ENCODE measurements at places on chromosomes 13 and 19. TPM values are rescaled to one million over a fixed set of nuclear protein-coding genes. Genes with fewer than 3 reads are reported as not detected.
A peak's percentile ranks its signal among the peaks of the same experiment; 100 is the strongest.

DNA sequence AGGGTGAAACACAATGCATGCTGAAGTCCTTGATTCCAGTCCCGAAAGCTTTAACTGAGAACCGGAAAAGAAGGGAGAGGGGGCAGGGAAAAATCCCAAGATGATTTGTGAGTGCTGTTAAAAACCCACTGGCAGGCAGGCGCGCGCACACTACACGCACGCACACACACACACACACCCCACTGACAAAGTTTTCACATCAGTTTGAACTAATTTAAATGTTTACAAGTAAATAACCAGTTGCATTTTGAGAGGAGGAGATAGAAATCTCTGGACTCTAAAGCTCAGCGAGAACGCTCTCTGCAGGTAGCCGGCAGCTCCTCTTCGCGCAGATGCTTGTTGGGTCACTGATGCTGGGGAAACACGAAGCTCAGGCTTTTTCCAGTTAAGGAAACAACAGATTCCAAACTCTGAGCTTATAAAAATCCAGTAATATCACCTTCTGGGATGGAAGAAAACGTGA, 818 bp upstream of the SLITRK1 start:
- H3K4me1 ChIP-seq: no peaks in the 10 kb centered on the region
- no peak overlapping the region for H3K4me3 ChIP-seq
- H3K27me3 ChIP-seq: no peaks in the 10 kb centered on the region
- H3K27ac ChIP-seq: no peak overlapping the region
- no peak for DNase-seq

DNA sequence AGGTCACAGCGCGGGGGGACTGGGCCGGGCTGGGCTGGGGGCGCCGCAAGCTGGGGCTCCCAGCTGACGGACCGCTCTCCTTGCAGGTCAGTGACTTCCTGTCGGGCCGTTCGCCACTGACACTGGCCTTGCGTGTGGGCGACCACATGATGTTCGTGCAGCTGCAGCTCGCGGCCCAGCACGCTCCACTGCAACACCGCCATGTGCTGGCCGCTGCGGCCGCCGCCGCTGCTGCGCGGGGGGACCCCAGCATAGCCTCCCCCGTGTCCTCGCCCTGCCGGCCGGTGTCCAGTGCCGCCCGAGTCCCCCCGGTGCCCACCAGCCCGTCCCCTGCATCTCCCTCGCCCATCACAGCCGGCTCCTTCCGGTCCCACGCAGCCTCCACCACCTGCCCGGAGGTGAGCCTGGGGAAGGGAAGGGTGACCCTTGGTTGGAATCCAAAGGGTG, 5.7 kb downstream of the MIDN start:
- peaks cover 56% of the 10 kb centered on the region for H3K36me3 ChIP-seq
- H3K4me3 ChIP-seq: no peak overlapping the region
- peak overlapping the region; percentile 98 for H3K27ac ChIP-seq
- H3K27me3 ChIP-seq: no peaks in the 10 kb centered on the region

- H3K27me3 ChIP-seq: no peaks in the 10 kb centered on the region
- no peak overlapping the region for H3K27ac ChIP-seq
- peak overlapping the region; percentile 53 for H3K4me3 ChIP-seq
- H3K36me3 ChIP-seq: peaks cover 23% of the 10 kb centered on the region
- H3K4me1 ChIP-seq: peaks cover 6% of the 10 kb centered on the region
- DNase-seq: peak; percentile 18
Observed at GRCh38 chr19:52398081-52398441, 412 bp downstream of the ZNF528 start.

- H3K27me3 ChIP-seq: no peaks in the 10 kb centered on the region
- no peak for DNase-seq
- H3K36me3 ChIP-seq: no peaks in the 10 kb centered on the region
Observed at GRCh38 chr13:46489586-46490023, 63.4 kb upstream of the LRCH1 start.

GRCh38 chr13:51453959-51454703, 1.3 kb upstream of the INTS6 start:
- H3K4me1 ChIP-seq: peaks cover 11% of the 10 kb centered on the region
- DNase-seq: peak; percentile 21
- no peaks in the 10 kb centered on the region for H3K36me3 ChIP-seq
- no peaks in the 10 kb centered on the region for H3K27me3 ChIP-seq
- H3K4me3 ChIP-seq: peak overlapping the region; percentile 64

DNA sequence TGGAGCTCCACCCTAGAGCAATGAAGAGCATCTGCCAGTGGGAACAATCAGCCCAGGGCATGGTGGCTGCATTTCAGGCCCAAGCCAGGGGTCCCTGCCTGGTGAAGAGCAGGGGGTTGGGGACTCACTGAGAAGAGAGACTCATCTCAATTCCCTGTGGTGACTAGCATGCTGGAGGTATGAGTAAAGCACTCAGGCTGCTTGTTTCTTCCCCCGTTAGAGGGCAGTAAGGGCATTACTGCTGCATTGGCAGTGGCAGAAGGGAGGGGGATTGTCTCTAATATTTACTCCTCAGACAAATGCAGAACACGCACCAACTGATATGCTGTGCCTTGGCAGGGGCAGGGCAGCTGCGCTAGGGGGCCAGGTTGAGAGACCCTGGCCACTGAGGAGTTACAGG, 329.1 kb downstream of the SLITRK5 start:
- DNase-seq: no peak
- no peaks in the 10 kb centered on the region for H3K27me3 ChIP-seq
- H3K4me3 ChIP-seq: no peak overlapping the region
- H3K27ac ChIP-seq: no peak overlapping the region

- no peaks in the 10 kb centered on the region for H3K36me3 ChIP-seq
- DNase-seq: no peak
- no peak overlapping the region for H3K27ac ChIP-seq
Observed at GRCh38 chr13:23955064-23955463, 57.8 kb upstream of the C1QTNF9B start.

DNA sequence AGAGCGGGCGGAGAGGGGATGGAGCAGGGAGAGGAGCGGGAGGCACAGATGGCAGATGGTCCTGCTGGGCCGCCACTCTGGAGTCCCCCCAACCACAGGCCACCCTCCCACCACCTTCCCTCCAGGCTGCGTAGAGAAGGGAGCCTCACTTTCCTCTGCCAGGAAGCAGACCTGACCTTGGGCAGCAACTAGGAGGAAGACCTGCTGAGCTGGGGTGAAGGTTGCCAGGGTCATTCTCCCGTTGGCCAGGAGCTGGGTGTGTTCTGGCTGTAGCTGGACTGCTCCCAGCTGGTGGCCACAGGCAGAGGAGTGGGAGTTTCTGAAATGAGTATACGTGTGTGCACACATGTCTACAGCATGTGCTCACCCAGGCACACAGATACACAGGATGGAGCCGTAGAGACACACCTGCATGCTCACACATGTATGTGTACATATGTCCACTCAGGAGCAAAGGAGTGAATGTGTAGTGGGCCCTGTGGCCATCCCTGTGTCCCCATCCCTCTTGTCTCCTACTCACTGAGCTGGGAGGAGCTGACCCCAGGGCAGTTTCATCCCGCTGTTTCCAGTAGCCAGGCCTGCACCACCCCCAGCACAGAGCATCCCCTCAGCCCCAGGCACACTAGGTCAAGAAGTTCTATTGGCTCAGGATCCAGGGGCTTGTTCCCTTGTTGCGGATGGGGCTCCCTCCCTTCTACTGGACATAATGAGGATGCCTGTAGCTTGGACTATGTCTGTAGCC, 53.0 kb downstream of the CHST8 start:
- H3K27me3 ChIP-seq: no peaks in the 10 kb centered on the region
- H3K4me1 ChIP-seq: no peaks in the 10 kb centered on the region
- DNase-seq: no peak
- no peak overlapping the region for H3K4me3 ChIP-seq

GRCh38 chr19:1438933-1439354, 748 bp downstream of the RPS15 start:
- no peak for DNase-seq
- peaks cover 35% of the 10 kb centered on the region for H3K36me3 ChIP-seq
- peak overlapping the region; percentile 95 for H3K4me3 ChIP-seq
- H3K4me1 ChIP-seq: peaks cover 9% of the 10 kb centered on the region
- no peaks in the 10 kb centered on the region for H3K27me3 ChIP-seq
- peak overlapping the region; percentile 93 for H3K27ac ChIP-seq

DNA sequence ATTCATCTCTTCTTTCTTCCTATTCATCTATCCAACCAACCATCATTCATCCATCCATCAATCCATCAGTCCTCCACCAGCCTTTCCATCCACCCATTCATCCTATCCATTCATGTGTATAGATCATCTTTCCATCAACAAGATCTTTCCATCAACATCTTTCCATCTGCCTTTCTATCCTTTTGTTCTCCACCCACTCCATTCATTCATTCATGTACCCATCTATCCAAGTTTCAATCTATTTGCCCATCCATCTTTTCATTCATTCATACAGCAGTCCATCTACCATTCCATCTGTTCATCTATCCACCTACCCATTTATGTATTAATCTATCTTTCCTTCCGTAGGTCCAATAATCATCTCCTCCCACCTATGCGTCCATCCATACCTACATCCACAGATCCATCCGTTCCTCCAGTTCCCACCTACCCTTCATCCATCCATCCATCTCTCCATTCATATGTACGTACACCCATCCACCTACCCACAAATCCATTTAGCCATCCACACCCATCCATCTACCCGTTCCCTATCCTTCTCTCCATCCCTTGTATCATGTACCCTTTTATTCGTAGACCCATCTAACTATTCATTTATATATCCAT, 53.3 kb downstream of the RYR1 start:
- no peaks in the 10 kb centered on the region for H3K4me1 ChIP-seq
- no peak overlapping the region for H3K4me3 ChIP-seq
- H3K27ac ChIP-seq: no peak overlapping the region
- H3K36me3 ChIP-seq: no peaks in the 10 kb centered on the region
- DNase-seq: no peak
- H3K27me3 ChIP-seq: no peaks in the 10 kb centered on the region

- no peak overlapping the region for H3K4me3 ChIP-seq
- H3K27ac ChIP-seq: no peak overlapping the region
- H3K27me3 ChIP-seq: no peaks in the 10 kb centered on the region
- H3K4me1 ChIP-seq: no peaks in the 10 kb centered on the region
Observed at GRCh38 chr13:108948251-108948671, 318.9 kb downstream of the MYO16 start.

- H3K4me3 ChIP-seq: no peak overlapping the region
- H3K27me3 ChIP-seq: peaks cover 4% of the 10 kb centered on the region
- H3K36me3 ChIP-seq: peaks cover 11% of the 10 kb centered on the region
- H3K27ac ChIP-seq: no peak overlapping the region
- peak; percentile 46 for DNase-seq
Observed at GRCh38 chr19:7917267-7918061, 2.7 kb upstream of the SNAPC2 start.

GRCh38 chr13:93848247-93848646, 621.6 kb downstream of the GPC6 start:
- no peaks in the 10 kb centered on the region for H3K4me1 ChIP-seq
- H3K27me3 ChIP-seq: no peaks in the 10 kb centered on the region

- peaks cover 31% of the 10 kb centered on the region for H3K4me1 ChIP-seq
- H3K4me3 ChIP-seq: no peak overlapping the region
- H3K27ac ChIP-seq: no peak overlapping the region
- DNase-seq: no peak
- peaks cover 10% of the 10 kb centered on the region for H3K27me3 ChIP-seq
- H3K36me3 ChIP-seq: no peaks in the 10 kb centered on the region
Observed at GRCh38 chr19:45500918-45501729, 2.9 kb downstream of the PPM1N start.

- no peak overlapping the region for H3K4me3 ChIP-seq
- DNase-seq: no peak
- no peak overlapping the region for H3K27ac ChIP-seq
- no peaks in the 10 kb centered on the region for H3K36me3 ChIP-seq
- no peaks in the 10 kb centered on the region for H3K4me1 ChIP-seq
- no peaks in the 10 kb centered on the region for H3K27me3 ChIP-seq
Observed at GRCh38 chr13:34356686-34357434, 538.9 kb downstream of the RFC3 start.

The PSG3 gene
- total RNA-seq: not detected

The CD209 gene
- total RNA-seq: 2.4 TPM

The URAD gene
- not detected for total RNA-seq

The AMER2 gene
- total RNA-seq: not detected

The SMIM17 gene
- total RNA-seq: not detected

The NPHS1 gene
- total RNA-seq: not detected

The ZNF878 gene
- 0.22 TPM for total RNA-seq

The KLK14 gene
- total RNA-seq: not detected

Measured in thyroid gland (tissue), 4 donors.